ENCODE measurements at places on chromosomes 6 and 20.

DNA sequence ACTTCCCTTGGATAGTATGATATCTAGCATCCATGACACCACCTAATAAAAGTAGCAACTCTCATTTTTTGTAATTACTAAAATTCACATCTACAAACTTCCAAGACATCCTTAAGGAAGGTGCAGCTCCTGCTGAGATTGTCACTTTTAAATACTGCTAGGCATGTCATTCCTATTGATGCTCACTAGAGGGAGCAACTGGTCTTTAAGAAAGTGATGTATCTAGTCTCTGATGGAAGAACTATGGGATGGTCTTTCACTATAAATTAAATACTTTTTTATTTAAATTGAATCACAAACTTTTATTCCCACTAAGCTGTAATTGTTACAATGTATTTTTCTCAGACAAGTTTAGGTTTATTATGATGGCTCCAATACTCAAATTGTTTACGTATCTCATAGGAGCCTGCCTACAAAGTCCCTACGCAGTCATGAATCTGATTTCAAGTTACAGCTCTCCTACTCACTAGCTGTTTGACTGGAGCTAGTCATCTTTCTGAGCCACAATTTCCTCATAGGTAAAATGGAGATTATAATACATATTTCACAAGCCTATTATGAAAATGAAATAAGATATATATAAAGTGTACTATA lies 8.1 kb upstream of the TSPYL1 start:
- peak; percentile 25 for DNase-seq

DNA sequence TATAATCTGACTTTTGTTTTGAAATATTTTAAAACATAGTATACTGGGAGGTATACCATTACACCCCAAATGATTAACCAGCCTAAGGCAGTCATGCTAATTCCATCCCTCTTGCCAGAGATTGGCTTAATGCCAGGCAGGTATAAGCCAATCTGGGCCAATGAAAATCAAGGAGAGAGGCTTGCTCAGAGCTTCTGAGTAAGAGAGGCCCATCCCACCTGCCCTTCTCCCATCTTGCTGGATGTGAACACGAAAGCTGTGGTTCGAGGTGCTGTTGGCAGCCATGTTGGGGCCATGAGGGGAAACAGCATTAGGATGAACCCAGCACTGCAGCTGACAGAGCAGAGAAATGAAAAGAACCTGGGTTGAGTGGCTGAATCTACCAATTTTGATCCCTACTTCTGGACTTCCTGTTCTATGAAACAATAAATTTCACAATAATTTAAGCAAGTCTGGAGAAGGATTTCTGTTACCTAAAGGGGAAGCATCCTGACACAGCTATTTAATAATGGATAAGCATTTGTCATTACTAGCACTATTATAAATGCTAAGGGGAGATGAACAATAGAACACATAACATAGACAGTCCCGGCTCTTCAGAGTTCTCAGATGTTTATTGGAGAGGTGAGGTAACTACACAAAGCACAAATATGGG lies 152.3 kb downstream of the CDC5L start:
- DNase-seq, result no peak

GRCh38 chr6:75113446-75113845 lies 92.4 kb downstream of the COL12A1 start:
- no peak for DNase-seq

DNA sequence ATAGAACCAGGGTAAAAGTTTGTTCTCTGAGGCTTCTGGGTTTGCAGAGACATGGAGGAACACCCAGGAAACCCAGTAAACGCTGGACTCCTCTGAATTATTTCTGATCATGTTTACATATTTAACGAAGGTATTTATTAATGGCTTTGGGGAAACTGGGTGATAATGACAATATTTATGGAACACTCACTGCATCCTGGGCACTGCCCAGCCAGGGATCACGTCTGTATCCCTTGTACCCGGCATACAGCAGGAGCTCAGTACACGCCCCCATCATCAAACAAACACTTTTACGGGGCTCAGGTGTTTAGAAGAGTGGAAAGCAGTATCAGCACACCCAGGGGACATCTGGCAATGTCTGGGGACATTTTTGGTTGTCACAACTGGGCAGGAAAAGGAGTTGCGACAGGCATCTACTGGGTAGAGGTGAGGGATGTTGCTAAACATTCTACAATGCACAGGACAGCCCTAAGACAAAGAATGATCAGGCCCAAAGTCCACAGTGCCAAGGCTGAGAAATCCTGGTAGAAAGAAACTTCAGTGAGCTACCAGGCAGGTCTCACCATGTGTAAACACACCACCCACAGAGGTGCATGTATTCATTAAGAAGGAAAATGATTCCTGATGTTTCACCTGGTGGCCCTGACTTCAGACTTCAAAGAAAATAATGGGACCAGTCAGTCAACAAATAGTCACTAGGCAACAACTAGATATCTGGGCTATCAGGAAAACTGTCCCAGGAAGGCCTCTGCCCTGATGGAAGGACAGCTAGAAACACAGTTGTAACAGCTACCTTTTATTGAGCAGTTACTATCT lies 35.3 kb downstream of the ZMYND8 start:
- DNase-seq, result peak; percentile 96

DNA sequence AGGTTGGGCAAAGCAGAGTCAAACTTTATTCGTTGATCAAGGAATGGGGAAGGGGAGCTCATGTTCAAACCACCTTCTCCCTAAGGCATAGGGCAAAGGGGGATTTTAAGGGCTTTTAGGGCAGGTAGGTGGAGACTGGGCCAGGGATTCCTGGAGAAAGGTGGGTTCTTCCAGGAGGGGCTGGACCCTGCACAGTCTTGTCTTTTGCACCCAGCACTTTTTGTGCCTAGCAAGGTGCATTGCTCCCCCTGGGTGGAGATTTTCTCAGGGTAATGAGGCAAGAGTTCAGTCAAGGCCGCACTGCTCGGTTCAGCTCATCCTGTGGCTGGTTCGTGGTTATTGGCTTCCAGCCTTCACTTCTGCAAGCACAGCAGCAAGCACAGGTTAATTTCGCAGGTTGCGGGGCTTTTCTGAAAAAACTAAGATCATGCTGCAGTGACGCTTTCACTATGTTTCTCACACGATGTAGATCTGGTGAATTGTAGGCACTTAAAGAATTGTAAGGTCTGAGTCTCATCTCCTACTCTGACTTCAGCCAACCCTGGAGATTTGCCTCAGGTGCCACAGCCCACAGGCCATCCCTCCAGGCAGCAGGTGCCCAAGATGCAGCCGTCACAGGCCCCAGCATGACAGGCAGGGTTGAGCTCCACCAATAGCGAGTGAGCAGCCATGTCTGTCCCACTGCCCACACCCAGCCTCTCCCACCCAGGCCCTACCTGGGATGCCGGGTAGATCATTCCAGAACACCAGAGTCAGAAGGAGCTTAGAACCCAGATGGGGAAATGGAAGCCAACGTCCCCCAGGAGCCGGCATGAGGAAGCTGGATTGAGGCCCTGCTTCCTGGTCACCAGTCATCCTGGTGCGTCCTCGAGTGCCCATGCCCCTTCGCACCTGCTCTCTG lies 37.1 kb downstream of the SUN5 start:
- no peak for DNase-seq

GRCh38 chr6:109717971-109718370 lies 26.9 kb downstream of the FIG4 start:
- DNase-seq, result peak; percentile 21
